ENCODE measurements at places on chromosomes 16 and 17.

DNA sequence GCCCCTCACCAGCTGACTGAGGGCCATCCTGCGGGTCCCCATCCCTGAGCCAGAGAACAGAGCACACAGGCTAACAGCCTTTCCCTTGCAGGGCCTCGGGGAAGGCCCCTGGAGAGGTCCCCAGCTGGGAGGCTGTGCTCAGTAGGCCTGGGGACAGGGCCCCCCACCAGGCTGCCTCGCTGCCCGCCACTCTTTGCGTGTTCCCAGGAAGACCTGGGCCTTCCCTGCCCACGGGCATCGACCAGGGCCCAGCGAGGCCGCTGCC lies 785 bp downstream of the HID1 start:
- DNase-seq = no peak

- DNase-seq = no peak
Observed at GRCh38 chr16:57348327-57348726, 10.3 kb upstream of the CCL22 start.

DNA sequence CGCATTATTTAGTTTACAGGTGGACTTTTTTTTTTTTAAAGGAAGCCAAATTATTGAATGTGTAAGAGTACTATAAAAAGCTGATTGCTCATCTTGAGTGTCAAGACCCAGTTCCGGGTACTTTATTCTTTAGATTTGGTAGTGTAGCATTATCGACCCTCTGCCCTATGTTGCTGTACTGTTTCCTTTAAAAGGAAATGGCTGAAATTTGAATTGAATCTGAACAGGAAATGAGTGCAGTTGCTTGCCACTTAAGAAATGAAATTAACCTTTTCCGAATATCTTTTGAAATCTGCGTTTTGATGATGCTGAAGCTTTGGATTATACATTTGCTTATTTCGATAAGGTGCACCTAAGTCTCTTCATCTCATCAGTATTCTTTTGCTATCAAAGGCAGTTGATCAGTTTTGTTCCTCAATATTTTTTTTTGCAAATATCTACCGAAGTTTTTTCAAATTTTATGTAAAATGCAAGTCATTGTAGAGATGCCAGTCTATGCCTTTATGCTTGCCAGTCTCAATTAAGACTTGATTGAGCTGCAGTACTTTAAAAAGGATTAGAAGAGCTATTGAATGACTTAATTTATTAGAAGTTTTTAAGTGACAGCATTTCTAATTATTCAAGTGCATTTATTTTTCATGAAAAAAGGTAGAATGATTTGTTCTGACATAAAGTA lies 1.8 kb downstream of the GGNBP2 start:
- no peak for DNase-seq

DNA sequence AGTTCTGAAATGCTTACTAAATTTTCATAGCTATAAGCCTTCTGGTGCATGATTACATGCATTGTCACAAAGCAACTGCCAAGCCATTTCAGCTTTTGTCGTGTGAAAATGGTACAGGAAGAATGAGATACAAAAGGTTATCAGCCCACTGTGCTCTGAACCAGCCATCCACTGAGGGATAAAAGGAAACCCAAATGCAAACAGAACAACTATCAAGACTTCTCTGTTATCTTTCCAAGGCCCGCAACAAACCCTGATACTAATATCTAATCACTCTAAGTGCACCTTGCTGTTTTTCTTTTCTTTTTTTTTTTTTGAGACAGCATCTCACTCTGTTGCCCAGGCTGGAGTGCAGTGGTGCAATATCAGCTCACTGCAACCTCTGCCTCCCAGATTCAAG lies 109.0 kb downstream of the FTO start:
- DNase-seq = no peak

GRCh38 chr16:89357055-89357816 lies 133.1 kb downstream of the ANKRD11 start:
- DNase-seq = no peak

DNA sequence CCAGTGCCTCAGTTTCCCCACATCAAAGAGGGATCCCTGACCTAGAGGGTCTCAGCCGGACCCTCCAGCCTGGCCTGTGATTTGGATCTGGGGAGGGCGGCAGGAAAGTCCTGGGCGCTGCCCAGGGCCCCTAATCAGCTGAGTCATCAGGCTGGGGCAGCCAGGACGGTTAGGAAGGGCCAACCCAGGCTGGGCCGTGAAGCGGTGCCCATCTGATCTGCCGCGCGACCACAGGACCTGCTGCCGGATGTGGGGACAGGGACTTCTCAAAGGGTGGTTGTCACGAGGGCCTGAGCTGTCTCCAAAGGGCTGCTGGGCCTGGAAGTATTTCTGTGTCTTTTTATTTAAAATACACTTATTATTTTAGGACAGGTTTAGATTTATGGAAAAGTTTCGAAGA lies 4.4 kb downstream of the TPSAB1 start:
- DNase-seq = no peak

DNA sequence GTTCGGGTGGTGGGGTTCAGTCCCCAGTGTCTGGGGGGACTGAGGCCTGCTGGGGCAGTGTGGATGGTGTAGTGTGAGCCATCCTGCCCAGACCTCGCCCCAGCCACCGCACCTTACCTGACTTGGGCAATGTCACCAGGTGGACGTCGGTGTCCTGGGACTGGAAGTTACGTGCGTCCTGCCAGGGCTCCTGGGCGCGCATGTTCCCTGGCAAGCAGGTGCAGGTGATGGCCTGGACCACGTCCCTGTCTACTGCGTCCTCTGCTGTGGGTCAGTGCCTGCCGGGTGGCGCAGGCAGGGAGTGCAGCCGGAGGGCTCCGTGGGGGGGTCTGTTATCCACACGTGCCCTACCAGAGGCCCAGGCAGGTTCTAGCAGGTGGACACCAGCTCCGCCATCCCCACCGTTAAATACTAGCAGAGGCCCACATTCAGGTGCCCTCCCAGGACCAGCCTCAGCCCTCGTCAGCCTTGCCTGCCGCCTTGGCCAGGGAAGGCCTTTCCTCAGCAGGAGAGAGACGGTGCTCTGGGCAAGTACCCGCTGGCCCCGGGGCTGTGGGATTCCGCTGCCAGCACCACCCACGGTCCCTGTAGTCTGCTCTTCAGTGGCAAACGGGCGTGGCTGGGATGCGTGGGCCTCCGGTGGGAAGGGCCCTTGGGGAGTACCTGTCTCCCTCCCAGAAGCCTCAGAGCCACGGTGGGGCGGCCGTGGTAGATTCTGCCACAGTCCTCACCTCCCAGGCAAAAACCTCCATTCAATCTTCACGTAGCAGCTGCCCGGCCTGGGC lies 8.1 kb upstream of the DPEP1 start:
- no peak for DNase-seq
